ENCODE measurements at places on chromosomes 7 and 10.

DNA sequence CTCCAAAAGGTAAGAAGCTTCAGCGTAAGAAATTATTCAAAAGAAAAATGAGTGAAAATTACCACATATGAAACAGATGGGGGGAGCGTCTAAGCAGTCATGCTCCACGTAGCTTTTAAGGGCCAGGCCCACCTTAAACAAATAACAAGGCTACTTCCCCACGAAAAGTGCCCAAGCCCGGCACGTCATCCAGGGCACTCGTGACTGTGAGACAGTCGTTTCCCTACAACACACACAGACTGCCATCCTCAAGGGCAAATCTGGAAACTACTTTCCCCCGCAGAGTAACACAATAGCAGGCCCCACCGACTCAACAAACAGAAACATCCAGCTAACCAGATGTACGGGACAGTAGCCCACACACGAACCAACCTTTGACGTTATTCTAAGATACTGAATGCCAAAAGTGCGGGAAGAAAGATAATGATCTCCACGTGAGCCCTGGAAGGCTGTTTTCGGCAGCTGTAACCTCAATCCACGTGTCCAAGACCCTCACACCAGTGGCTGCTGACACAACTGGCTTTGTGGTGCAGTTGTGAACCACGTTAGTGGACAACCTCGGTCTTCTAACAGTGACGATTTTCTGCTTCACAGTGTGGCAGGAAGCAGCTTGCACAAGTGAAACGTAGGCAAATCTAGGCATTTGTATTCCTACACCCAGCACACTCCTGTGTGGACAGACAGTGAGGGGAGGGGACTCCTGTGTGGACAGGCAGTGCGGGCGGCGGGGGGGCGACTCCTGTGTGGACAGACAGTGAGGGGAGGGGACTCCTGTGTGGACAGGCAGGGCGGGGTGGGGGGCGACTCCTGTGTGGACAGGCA, 251.7 kb downstream of the ZMYND11 start:
- H3K27ac ChIP-seq = no peak overlapping the region
- no peak for DNase-seq
- H3K4me3 ChIP-seq = no peak overlapping the region
- H3K27me3 ChIP-seq = no peaks in the 10 kb centered on the region
- peaks cover 8% of the 10 kb centered on the region for H3K4me1 ChIP-seq
- peaks cover 2% of the 10 kb centered on the region for H3K36me3 ChIP-seq

DNA sequence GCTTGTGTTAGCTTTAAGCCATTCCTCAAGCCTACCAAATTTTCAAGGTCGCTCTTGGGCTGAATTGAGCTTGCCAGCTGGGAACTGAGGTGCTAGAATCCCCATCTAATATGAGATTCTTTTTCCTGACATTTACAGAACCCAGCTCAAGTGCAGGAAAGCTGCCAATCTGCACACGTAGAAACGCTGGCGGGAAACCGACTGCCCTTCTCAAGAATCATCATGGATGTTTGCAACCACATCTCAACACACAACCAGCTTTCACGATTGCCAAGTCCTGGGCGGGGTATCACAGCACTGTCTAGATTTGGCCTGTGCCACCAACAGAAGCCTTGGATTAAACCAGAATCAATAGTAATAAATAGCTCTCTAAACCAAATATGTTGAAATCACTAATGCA, 203.7 kb downstream of the DIP2C start:
- peaks cover 17% of the 10 kb centered on the region for H3K4me1 ChIP-seq
- H3K36me3 ChIP-seq = no peaks in the 10 kb centered on the region
- H3K4me3 ChIP-seq = peak overlapping the region; percentile 79
- no peak for DNase-seq

DNA sequence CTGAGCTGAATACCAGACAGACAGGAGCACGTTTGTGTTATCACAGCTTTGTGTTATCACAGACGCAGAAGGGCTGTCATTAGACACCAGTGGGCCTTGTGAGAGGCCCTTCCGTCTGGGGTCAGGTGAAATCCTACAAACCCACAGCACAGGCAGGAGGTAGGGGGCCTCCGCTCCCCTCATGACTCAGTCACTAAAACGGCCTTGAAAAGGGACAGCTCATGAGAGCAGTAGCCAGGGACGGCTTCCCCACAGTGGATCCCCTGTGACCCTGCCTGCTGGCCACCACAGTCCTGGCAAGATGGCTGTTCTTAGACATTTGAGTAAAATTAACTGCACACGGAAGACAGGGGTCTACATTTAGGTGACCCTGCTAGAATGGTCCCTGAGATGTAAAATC, 215.8 kb upstream of the PPP2R2D start:
- no peaks in the 10 kb centered on the region for H3K36me3 ChIP-seq
- no peak overlapping the region for H3K4me3 ChIP-seq
- DNase-seq = no peak
- H3K27me3 ChIP-seq = no peaks in the 10 kb centered on the region
- no peak overlapping the region for H3K27ac ChIP-seq

- no peaks in the 10 kb centered on the region for H3K36me3 ChIP-seq
- H3K4me1 ChIP-seq = no peaks in the 10 kb centered on the region
- DNase-seq = no peak
- H3K4me3 ChIP-seq = no peak overlapping the region
- no peak overlapping the region for H3K27ac ChIP-seq
- H3K27me3 ChIP-seq = peaks cover 5% of the 10 kb centered on the region
Measured at GRCh38 chr7:112985377-112985987, 101.1 kb downstream of the GPR85 start.

DNA sequence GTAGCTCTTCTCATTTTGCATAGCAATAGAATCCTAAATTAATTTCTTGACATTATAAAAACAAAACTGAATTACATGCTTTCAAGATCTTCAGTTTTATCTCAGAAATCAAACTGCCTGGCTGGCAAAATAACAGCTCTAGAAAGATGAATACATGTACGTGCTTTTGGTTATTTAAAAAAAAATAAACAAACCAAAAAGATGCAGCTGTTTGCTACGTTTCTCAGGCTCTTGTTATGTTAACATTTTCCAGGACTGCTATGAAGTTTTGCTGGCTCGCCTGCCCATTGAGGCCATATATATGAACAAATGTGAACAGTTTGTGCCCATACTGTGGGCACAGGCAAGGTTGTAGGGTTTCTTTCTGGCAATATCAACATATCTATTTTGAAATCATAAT, 86.6 kb downstream of the ODAD2 start:
- no peaks in the 10 kb centered on the region for H3K36me3 ChIP-seq
- no peaks in the 10 kb centered on the region for H3K4me1 ChIP-seq
- no peak for DNase-seq
- peaks cover 9% of the 10 kb centered on the region for H3K27me3 ChIP-seq

GRCh38 chr10:71703577-71703976, 16.0 kb downstream of the C10orf105 start:
- no peak overlapping the region for H3K4me3 ChIP-seq
- H3K36me3 ChIP-seq = no peaks in the 10 kb centered on the region
- no peak overlapping the region for H3K27ac ChIP-seq
- no peaks in the 10 kb centered on the region for H3K27me3 ChIP-seq
- no peak for DNase-seq

GRCh38 chr10:63505562-63505961, 15.6 kb upstream of the REEP3 start:
- H3K4me1 ChIP-seq = peaks cover 13% of the 10 kb centered on the region
- no peak overlapping the region for H3K27ac ChIP-seq
- H3K36me3 ChIP-seq = peaks cover 11% of the 10 kb centered on the region
- DNase-seq = no peak

DNA sequence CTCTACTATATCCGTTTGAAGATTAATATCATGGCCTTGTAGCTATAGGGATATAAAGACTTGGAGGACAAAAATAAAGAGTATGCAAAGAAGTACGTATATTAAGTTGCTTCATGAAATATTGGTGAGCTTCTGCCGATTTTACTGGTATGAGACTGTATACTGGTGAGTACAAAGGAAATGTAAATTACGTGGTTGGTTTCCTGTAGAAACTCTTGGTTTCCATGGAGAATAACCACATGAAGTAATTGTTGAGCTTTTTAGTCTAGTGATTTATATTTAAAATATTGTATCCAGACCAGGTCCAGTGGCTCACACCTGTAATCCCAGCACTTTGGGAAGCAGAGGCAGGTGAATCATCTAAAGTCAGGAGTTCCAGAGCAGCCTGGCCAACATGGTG, 32.2 kb upstream of the GLI3 start:
- no peaks in the 10 kb centered on the region for H3K36me3 ChIP-seq
- no peak for DNase-seq
- H3K27me3 ChIP-seq = peaks cover 8% of the 10 kb centered on the region
- H3K4me3 ChIP-seq = no peak overlapping the region
- H3K4me1 ChIP-seq = peaks cover 12% of the 10 kb centered on the region

DNA sequence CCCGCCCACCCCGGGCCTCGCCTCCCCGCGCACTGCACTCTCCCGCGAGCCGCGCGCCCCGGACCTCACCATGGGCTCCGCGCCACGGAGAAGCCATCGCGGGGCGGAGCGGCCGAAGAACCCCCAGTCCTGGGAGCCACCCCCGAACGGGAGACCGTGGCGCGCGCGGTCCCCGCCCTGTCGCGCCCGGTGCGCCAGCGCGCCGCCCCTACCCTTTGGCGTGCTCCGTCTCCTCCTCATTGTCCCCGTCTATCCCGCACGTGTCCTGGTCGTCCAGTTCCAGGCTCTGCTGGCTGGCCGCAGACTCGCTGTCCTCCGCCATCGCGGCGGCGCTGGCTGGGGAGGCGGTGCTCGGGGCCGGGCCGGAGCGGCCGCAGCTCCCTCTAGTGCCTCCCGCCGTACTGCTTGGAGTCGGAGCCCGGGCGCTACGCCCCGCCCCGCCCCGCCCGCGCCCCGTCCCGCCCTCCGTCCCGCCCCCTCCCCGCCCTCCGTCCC, at the start of gene NMT2:
NMT2 (minus strand) TSS at position 403 of the 495 bp plus-strand sequence; CDS start at position 322, 81 bp downstream.
- peak within 1 kb of the TSS; percentile 97 for H3K27ac ChIP-seq
- peaks cover 62% of the 10 kb centered on the region for H3K4me1 ChIP-seq
- no peak for DNase-seq
- peaks cover 14% of the 10 kb centered on the region for H3K36me3 ChIP-seq
- no peaks in the 10 kb centered on the region for H3K27me3 ChIP-seq

DNA sequence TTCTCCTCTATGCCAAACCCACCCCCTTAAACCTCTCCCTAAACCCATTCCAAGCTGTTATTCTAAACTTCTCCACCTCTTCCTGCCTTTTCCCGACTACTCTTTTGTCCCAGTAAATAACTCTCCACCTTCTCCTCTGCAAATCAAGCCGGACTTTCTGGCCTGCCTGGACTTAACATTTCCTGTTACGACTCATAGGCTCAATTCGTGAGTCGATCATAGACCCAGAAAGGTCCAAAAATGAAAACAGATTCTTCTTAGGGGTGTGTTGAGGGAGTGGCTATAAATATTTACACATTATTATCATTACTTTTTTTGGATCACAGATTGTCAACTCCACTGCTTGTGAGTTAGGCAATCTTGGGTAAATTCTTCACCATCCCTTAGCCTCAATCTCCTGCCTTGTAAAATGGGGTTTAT, 59.0 kb upstream of the HABP2 start:
- H3K36me3 ChIP-seq = no peaks in the 10 kb centered on the region
- DNase-seq = no peak
- H3K4me3 ChIP-seq = no peak overlapping the region
- H3K27me3 ChIP-seq = no peaks in the 10 kb centered on the region
- H3K27ac ChIP-seq = no peak overlapping the region

DNA sequence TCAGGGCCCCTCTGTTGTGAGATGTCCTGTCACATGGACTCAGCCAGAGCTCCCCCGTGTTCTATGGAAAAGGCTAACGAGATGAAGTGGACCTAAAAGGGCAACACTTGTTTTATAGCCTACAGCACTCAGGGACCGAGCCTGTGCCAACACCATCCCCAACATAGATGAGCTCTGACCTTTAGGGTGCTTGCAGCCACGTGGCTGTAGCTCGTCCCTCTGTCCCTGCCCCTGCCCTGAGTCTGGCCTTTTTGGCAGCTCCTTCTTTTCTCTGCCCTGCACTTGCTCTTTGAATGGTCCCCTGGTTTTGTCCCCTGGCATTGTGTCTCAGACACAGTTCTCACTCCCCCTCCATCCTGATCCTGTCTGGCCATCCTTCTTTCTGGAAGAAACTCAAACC, 81.2 kb upstream of the GDF10 start:
- H3K4me3 ChIP-seq = no peak overlapping the region
- H3K4me1 ChIP-seq = peaks cover 10% of the 10 kb centered on the region
- H3K27ac ChIP-seq = no peak overlapping the region
- no peak for DNase-seq

DNA sequence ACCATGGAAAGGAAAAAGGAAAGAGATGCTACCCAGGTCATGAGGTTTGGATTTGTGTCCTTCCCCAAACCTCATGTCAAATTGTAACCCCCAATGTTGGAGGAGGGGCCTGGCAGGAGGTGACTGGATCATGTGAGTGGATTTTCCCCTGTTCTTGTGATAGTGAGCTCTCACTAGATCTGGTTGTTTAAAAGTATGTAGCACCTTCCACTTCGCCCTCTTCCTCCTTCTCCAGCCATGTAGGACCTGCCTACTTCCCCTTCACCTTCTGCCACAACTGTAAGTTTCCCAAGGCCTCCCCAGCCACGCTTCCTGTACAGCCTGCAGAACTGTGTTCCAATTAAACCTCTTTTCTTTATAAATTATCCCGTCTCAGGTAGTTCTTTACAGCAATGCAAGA, 113.9 kb downstream of the FAM107B start:
- DNase-seq = no peak
- peaks cover 36% of the 10 kb centered on the region for H3K36me3 ChIP-seq
- peak overlapping the region; percentile 72 for H3K27ac ChIP-seq

DNA sequence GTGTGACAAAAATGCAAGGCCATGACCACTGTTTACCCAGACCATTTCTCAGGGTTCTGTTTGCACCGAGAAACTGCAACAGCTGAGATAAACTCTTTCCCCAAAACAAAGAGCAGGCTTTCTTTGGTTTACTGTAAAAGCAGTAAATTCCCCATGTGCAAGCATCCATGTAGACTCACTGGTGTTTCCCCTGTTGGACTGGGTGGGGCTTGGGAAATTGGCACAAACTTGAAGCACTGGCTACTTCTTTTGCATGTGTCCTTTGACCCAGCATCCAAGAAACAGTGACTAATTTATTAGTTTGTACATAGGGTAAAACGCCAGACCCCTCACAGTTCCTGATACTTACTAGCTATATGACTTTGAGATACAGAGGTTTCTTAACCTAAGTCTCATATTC, 12.3 kb downstream of the IQUB start:
- peaks cover 10% of the 10 kb centered on the region for H3K27me3 ChIP-seq
- no peak overlapping the region for H3K27ac ChIP-seq
- no peaks in the 10 kb centered on the region for H3K4me1 ChIP-seq
- DNase-seq = no peak
- H3K4me3 ChIP-seq = no peak overlapping the region
- H3K36me3 ChIP-seq = no peaks in the 10 kb centered on the region

- no peaks in the 10 kb centered on the region for H3K36me3 ChIP-seq
- H3K4me1 ChIP-seq = no peaks in the 10 kb centered on the region
- no peak overlapping the region for H3K27ac ChIP-seq
- H3K4me3 ChIP-seq = no peak overlapping the region
- peaks cover 3% of the 10 kb centered on the region for H3K27me3 ChIP-seq
Measured at GRCh38 chr7:20287317-20287716, 43.4 kb upstream of the ITGB8 start.

DNA sequence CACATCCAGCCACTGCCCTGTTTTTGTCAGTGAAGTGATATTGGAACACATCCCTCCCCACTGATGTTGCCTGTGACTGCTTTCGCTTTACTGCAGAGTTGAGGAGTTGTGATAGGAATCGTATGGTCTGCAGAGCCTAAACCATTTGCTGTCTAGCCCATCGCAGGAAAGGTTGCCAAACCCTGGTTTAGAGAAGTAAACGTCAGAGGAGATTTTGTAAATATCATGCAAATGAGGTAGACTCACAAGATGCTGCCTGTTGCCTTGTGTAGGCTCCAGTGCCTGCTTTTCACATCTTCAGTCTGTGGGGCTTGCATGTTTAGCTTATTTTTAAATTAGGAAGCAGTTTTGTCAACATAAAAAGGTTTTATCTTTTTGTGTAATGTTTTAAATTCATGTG, 107.1 kb downstream of the TRRAP start:
- H3K4me1 ChIP-seq = peaks cover 8% of the 10 kb centered on the region
- no peaks in the 10 kb centered on the region for H3K27me3 ChIP-seq
- H3K4me3 ChIP-seq = no peak overlapping the region
- DNase-seq = no peak

All from activated CD4-positive, alpha-beta T cell treated with anti-CD3 and anti-CD28 coated beads, Interleukin-2, amount 10 ng/mL, durations not matched to agents 7 days and 5 days (primary cell).